Activated naive CD4-positive, alpha-beta T cell treated with anti-CD3 and anti-CD28 coated beads, Interleukin-2, amount 50 U/mL, for 72 hours (primary cell): ENCODE measurements at places on chromosomes 5 and 9. TPM values are rescaled to one million over a fixed set of nuclear protein-coding genes. Genes with fewer than 3 reads are reported as not detected.

DNA sequence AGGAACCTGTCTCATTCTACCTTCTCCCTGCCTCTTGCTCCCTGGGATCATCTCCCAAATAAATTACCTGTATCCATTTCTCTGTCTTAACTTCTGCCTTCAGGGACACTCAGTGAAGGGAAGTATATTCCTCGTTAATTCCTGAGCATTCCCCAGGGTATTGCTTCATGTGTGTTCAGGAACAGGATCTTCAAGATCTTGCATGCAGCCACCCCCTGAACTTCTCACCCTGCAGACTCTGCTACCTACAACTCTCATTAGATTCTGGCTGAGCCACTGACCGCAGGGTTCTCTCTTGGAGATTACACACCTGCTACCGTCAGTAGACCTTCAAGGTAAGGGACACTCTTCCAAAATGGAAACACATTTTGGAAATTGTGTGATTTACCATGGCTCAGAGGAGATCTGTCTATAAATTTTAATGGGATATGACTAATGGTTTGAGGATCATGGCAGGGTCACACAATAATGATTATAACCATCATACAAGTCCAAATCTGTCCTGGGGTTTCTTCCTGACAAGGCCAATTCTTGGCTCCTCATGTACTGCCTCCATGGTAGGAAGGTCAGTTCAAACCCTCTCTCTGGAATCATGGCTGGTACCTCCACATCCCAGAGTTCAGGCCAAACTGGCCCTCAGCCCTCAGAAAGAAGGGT is 38.9 kb upstream of the UGCG start:
- DNase-seq = no peak

- DNase-seq = no peak
These were observed 76.9 kb downstream of the SYK start for GRCh38 chr9:90878562-90878961.

DNA sequence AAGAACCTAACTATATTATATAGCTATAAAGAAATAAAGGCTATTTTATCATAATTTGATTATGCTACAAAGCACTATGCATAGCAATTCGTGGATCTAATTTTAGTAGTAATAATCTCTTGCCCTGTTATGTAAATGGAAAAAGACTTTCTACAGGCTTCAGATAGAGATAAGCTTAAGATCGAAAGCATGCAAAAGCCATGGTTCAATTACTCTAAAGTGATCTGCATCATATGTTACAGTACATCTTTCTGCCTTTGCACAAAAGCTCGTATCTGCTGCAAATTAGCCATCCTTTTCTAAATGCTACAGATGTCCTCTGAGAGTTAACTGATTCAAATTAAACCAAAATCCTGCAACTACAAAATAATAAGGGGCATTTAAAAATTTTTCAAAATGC is 234.8 kb upstream of the TMEM161B start:
- DNase-seq = no peak

- no peak for DNase-seq
These were observed 43.1 kb downstream of the NACC2 start for GRCh38 chr9:136051837-136052471.

CDK9 gene
- 89.3 TPM for total RNA-seq

MYO10 gene
- 1.5 TPM for total RNA-seq

GAS1 gene
- total RNA-seq = 0.14 TPM

DTWD2 gene
- 4.0 TPM for total RNA-seq
